Hippocampal formation (tissue), 2 donors: ENCODE measurements at places on chromosomes 1 and 21.

DNA sequence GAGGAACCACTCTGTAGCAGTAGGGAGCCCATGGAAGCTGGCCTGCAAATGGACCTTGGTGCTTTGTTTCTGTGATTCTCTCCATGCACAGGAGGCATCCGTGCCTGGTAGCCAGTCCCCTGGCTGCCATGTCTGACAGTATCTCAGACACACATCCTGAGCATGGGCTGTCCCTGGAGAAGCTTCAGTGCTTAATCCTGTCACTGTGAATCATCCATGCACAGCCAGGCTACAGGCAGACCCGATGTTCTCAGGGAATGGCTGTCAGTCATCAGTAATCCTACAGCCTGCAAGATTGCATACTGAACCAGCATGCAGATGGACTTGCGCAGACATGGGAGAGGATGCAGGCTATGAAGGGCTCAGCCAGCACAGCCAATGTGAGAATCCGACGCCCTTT, 606.3 kb upstream of the PLXNA2 start:
- no peak for DNase-seq

GRCh38 chr1:119314001-119314796, 54.4 kb upstream of the HAO2 start:
- no peak for DNase-seq

DNA sequence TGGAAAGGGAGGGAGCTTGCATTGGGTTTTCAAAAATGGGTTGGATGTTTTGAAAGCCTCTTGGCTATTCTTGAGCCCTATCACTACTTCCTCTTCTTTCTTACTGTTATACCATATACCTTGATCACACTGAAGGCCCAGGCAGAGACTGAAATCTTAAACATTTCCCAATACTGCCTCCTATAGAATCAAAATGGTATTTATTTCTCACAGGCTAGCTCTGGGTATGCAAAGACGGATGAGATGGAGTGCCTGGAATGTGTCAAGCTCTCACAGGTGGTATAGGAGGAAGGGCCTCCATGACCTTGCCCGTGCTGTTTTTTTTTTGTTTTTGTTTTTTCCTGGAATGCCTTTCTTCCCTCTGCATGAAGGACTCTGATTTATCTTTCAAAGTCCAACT, 268.4 kb upstream of the USP24 start:
- no peak for DNase-seq

- no peak for DNase-seq
Observed at GRCh38 chr1:154750681-154751665, 119.1 kb downstream of the KCNN3 start.

DNA sequence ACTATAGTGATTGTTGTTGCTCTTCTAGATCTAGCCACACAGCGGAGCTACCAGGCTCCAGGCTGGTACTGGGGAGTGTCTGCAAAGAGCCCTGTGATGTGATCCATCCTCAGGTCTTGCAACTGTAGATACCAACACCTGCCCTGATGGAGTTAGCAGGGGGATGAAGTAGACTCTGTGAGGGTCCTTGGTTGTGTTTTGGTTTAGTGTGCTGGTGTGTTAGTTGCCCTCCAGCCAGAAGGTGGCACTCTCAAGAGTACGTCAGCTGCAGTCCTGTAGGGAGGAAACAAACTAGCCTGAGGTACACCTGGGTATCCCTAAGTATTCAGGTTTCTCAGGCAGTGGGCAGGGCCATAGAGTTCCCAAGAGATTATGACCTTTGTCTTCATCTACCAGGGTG, 81.2 kb upstream of the TMPRSS2 start:
- DNase-seq = no peak

- peak; percentile 89 for DNase-seq
Observed at GRCh38 chr1:89524369-89525168, at the start of gene LRRC8B. TSS of gene LRRC8B (plus strand) at chr1:89524829. CDS start at chr1:89582651, 57,822 bp downstream.

DNA sequence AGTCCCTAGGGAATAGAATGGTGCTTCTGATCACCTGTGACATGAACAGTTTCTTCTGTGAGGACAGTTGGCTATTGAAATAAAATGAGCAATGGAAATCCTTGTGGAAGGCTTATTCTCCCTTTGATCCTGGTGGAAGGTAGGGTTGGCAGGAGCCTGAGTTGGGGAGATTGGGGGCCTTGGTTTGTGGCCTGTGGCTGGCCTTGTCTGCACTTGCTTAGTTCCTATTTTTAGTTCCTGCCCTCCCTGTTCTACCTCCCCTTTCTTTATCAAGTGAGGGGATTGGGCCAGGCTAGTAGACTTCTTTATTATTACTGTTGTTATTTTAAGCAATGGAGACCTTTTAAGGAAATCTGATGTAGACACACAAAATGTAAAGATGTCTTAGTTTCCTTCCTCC, 8.2 kb downstream of the DMRTB1 start:
- no peak for DNase-seq

GRCh38 chr21:27421654-27422053, 454.8 kb upstream of the ADAMTS5 start:
- no peak for DNase-seq

- no peak for DNase-seq
Observed at GRCh38 chr1:81801651-81802456, 1.1 kb downstream of the ADGRL2 start.

DNA sequence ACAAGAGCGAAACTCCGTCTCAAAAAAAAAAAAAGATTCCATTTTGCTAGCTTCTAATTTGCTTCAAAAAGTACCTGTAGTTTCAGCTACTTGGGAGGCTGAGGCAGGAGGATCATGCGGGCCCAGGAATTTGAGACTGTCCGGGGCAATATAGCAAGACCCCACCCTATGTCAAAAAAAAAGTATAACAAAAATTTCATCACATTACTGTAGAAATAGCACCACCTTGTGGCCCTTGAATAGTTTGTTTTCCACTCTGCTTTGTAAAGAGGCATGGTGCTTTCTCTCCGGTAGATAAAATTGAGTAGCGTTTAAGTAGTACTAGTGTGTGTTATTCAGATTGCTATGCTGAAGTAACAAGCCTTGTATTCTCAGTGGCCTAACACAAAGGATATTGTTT, 18.2 kb upstream of the MSTO1 start:
- DNase-seq = peak; percentile 56

DNA sequence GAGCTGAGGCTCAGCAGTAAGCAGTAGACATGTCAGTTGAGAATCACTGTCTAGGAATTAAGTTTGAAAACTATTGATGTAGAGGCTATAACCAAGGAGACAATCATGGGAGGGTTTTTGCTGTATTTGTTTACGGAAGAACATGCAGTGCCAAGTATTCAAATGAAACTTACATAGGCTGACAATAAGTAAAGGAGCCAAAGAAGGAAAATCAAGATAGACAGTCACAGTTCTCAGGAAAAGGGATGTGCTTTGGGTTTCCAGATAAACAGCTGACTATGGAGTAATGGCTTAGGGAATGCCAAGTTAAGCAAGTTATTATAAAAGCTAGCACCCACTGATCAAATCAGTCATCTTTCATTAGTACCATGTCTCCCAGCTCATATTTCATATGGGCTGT, 21.5 kb downstream of the GNG12 start:
- DNase-seq = no peak

GRCh38 chr1:24336075-24336474, 16.9 kb downstream of the GRHL3 start:
- no peak for DNase-seq

DNA sequence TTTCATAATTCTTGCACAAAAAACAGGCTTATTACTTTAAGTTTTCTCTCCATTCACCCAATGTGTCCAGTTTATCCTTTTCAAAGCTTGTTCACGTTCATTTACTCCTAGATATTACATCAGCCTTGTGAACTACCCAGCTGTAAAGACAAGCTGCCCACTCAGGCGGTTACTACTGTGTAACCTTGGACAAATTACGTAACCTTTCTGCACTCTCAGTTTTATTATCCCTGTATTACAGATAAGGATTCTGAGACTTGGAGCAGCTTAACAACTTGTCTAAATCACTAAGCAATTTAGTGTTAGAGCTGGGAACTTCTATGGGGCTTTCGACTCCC, 20.5 kb upstream of the LPAR3 start:
- DNase-seq = no peak

- peak; percentile 50 for DNase-seq
Observed at GRCh38 chr1:161313554-161314200, 504 bp upstream of the SDHC start.

DNA sequence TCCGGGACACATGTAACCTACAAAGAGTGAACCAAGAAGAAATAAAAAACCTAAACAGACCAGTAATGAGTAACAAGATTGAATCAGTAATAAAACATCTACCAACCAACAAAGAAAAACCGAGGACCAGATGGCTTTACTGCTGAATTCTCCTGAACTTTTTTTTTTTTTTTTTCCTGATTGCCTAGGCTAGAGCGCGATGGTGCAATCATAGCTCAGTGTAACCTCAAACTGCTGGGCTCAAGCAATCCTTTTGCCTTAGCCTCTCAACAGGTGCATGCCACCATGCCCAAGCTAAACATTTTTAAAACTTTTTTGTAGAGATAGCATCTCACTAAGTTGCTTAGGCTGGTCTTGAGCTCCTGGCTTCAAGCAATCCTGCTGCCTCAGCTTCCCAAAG, 11.2 kb upstream of the FGGY start:
- DNase-seq = no peak

- DNase-seq = peak; percentile 31
Observed at GRCh38 chr1:87149241-87150041, 179.2 kb upstream of the LMO4 start.

- DNase-seq = no peak
Observed at GRCh38 chr21:28773036-28773435, 219.6 kb downstream of the LTN1 start.

GRCh38 chr1:53946252-53947171, at the start of gene LRRC42:
TSS of gene LRRC42 (plus strand) at chr1:53946350. CDS start at chr1:53952000, 5,650 bp downstream.
- DNase-seq = no peak

- no peak for DNase-seq
Observed at GRCh38 chr1:22105611-22106207, 37.2 kb downstream of the WNT4 start.

DNA sequence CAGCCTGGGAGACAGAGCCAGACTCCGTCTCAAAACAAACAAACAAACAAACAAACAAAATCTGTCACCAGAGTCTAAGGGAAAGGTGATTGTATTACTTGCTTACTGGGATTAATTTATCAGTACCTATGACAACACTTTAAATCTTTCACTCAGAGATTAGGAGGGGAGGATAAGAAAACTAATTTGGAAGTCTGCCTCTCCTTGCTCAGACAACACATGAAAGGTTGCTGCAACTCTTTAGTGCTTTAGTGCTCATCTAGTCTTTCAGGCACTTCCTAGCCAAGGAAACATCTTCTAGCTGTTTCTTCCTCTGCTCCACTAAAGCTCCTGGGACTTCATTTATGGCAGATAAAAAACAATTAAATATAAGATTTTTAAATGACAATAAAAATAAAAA, 7.3 kb upstream of the FMN2 start:
- no peak for DNase-seq

DNA sequence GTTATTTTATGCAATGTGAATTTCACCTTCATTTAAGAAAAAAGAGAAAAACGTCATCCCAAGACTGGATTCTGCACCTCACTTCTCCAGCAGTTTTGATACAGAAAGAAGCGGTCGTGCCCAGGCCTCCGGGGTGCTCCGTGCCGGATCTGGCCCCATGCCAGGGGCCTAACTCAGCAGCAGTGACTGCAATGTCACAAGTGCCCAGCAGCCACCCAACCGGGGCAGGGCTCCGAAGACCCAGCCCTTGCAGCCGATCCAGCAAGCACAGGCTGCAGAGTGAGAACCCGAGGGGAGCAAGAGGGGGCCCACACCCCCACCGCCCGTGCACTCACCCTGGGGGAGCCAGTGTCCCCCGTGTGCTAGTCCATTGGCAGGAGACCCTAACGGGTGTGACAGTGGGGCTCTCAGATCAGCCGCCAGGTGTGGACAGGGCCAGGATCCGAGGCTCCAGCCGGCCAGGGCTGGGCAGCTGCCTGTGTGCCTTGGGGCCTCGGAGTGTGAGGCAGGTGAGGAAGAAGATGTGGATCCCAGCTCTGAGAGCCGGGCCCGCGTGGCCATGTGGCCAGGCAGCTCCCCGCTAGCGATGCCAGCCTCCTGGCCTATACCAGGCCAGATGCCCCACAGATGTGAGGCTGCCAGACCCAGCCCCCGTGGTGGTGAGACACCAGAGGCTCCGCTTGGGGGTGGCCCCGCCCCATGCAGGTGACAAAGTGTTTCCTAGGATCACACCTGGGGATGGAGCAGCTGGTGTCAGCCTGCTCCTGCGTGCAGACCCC, 60.6 kb downstream of the MEGF6 start:
- DNase-seq = no peak

DNA sequence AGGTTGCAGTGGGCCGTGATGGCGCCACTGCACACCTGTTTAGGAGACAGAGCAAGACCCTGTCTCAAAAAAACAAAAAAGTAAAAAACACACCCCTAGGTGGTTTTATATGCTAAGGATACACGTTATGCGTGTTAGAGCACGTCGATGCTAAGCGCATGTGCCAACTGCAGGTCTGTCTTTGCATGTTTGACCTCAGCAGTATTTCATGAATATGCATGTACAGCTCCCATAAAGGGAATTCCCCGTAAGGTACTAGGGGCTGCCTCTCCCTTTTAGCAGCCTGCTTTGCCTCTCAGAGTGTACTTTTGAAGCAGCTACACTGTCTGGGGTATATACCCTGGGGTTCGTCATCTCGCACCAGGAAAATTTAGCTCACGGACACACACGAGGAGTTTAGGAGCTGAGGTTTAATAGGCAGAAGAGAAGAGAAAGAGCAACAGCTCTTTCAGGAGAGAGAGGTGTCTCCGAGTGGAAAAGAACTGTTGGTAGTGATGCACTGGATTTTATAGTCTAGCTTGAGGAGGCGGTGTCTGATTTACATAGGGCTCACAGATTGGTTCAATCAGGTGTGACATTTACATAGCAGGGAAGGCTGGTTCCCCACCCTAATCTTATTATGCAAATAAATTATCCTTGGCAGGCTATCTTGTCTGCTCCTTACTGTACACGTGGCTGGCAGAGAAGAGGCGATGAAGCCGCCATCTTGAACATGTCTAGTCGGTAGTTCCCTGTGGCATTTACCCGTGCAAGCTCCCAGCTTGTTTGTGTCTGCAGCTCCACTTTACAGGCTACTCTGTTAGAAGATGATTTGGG, 4.2 kb upstream of the OTUD3 start:
- DNase-seq = no peak

DNA sequence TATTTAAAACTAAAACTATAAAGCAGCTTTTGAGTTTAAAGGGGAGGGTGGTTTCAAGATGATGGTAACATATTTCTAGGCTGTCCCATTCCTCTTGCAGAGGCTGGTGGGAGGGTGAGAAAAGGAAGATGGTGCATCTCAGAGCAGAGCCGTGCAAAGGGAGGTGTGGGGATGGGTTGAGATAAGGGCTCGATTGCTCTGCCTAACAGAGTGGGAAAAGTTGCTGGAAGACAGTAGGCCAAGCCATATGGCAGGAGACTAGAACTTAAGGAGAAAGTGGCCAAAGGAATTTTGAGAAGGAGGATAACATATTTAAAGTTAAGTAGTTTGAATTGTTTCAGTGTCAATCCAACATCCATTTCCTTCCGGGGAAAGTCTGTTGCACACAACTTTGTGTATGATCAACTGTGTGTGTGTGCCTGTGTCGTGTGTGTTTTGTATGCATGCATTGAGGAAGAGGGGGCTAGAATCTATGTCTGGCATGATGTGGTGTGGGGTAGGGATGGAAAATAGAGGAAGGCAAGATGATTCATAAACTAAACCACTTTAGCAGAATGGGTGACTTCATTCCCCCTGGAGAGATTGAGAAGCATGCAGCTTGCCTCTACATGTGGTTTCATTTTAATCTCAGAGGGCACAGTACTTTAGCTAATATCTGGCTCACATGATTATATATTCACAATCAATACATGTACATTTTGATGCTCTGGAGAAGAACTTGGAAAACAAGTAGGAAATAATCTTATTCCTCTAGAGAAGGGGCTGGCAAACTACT, 145.0 kb upstream of the DNAH14 start:
- no peak for DNase-seq

GRCh38 chr21:44088401-44088780, 18.8 kb upstream of the PWP2 start:
- no peak for DNase-seq
